ENCODE measurements at places on chromosomes 6 and 20.
A peak's percentile ranks its signal among the peaks of the same experiment; 100 is the strongest.

DNA sequence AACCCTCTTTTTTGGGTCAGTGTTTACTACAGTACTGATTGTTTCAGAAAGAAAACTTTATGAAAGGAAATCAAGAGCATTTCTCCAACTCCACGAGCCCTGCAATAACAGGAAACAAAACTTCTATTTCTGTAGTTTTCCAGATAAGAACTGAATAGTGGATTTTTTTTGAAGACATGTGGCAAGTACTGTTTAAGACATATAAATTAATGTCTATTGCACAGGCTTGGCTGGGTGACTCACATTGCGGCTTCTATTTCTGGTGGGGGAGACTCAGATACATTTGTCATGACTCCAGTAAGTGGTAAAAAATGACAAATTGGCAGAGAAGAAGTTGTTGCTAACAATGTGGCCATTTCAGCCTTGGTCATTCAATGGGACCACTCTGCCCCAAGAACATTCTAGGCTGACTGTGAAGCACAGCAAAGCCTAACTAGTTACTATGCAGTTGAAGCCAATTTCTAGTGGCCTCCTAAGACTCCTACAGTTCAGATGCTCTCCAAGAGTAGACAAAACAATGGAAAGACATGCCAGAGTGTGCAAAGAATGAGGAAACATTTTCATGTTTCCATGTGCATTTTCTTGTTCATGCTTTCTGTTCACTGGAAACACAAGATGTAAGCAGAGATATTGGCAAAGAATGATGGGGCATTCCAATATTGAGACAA lies 200.9 kb downstream of the EDN1 start:
- no peak for DNase-seq

DNA sequence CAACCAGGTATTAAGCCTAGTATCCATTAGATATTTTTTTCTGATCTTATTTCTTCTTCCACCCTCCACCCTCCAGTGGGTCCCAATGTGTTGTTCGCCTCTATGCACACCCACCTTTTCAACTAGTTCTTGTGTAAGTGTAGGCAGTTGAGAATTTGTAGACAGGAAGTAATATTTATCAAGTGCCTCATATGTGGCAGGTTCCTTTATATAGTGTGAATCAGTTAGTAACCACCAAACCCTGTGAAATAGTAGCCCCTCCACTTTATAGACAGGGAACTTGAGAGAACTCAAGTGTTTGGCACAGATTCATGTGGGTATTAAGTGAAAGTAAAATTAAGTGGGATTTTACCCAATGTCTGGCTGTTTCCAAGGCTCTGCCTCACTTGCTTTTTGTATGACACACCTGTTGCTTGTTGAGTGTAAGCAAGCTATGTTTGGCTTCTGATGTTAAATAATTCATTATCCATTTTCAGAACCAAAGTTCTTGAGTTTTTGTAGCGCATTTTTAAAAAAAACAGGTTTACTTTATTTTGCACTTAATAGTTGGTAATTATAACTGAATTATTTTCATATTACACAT lies 24.8 kb downstream of the AFDN start:
- DNase-seq, result no peak

GRCh38 chr6:19848465-19849029 lies 11.4 kb downstream of the ID4 start:
- DNase-seq, result no peak

GRCh38 chr6:52377538-52378221 lies 15.7 kb downstream of the PAQR8 start:
- DNase-seq, result no peak

- DNase-seq, result no peak
Measured at GRCh38 chr6:145761584-145761983, 26.3 kb upstream of the EPM2A start.

DNA sequence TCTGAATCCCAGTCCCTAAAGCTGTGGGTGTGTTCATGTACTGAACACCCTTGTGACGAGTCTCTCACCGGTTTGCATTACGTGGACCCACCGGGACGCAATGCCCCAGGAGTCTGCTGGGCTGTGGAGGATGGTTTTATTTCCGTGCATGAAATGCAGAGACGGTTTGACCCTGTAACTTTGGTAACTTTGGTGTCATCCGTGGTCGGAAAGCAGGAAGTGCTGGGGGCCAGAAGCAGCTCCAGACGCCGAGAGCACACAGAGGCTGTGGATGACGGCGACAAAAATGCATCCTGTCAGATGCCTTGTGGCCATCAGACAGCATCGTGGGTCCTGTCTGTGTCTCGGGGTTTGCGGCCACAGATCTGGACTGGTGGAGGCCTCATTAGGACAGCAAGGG lies 7.2 kb downstream of the BHLHE23 start:
- peak; percentile 36 for DNase-seq

DNA sequence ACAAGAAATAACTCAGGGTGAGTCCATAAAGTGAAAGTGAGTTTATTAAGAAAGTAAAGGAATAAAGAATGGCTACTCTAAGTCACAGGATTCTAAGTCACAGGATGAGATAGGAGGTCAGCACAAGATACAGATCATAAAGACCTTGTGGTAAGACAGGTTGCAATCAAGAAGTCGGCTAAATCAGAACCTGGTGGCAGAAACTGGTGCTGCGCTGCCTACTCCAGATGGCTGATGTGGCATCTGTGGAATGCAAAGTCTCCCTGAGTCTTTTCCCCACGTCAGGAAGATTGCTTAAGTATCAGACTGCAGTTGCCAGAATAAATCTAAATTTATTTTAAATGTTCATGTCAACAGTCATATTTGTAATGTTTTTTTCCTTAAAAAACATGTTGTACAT lies 10.7 kb upstream of the KCNK15 start:
- no peak for DNase-seq

DNA sequence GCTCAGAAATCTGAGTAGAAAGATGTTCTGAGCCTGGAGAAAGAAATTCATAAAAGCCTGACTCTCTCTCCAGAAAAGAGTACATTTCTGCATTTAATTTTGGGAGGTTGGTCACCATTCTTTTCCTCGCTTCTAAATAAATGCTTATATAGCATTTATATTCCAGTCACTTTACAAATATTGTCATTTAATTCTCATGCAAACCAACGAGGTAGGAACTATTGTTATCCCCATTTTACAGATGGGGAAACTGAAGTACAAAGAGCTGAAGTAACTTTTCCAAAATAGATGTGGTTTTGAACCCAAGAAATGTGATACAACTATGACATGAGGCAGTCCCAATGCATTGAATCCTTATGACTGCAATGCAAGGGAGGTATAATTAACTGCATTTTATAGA lies 4.5 kb upstream of the TRIB3 start:
- DNase-seq, result no peak

DNA sequence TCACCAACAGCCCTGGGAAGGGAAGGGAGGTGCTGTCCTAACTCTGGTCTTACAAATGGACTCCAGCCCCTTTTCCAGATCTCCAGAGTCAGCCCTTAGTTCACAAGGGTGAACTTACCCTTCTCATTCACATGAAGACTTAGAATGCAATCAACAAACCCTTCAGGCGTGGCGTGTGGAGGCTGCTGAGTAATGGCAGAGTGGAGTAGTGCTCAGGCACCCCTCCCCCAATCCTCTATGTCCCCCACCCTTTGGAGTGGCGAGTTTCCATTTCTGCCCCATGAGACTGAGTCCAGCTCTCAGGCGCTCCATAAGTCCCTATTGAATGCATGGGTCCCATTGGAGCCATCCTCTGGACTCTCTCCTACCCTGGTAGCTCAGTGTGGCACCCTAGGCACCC lies 3.3 kb downstream of the SNAI1 start:
- no peak for DNase-seq

DNA sequence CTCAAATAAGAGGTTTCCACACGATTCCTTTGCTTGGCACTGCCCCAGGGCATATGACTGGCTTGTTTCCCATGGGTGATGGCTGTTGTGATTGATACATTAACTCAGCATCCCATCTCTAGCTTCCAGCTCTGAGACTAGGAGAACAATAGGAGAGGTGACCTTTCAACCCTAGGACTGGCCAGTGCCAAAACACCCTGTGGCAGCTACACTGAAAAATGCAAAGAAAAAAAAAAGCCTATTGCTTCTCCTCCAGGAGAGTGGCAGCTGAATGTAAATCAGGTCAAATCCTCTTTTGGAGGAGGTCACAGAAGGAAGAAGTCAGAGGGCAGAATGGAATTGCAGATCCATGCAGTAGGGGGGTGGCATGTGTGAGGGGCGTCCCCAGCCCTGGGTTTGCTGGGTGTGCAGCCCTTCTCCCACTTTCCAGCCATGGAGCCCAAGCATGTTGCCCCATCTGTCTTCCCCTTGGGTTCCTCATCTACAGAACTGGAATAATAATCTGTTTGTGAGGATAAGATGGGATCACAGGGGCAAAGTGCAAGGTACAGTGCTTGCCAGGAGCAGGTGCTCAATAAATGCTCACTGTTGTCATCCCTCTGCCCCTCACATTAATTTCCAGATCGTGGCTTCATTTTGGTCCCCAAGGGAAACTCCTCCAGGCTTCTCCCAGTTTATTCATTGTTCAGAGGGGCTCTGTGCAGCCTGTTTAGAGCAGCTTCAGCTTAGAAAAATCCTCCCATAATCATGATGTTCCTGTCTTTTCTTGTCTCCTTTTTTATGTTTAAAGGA lies 245.0 kb upstream of the RIN2 start:
- DNase-seq, result no peak

GRCh38 chr20:3739054-3739925 lies 6.8 kb downstream of the HSPA12B start:
- no peak for DNase-seq

DNA sequence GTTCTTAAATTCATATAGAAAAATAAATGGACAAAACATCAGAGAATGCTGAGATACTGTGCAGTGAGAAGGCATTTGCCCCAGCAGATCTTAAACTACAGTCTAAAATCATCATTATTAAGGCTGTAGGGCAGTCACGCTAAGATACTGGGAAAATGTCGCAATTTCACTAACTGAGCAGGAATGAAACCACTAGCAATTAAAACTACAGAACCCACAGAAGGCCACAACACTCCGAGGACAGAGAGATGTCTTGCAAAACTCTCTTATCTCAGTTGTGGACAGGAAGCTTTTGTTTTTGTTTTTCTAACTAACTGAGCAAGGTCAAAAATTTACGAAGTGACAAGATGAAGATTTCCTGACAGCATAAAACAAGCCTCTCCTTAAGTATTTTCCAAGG lies 18.2 kb downstream of the GNAS-AS1 start:
- peak; percentile 35 for DNase-seq

GRCh38 chr20:12715991-12716680 lies 292.6 kb upstream of the SPTLC3 start:
- DNase-seq, result no peak

DNA sequence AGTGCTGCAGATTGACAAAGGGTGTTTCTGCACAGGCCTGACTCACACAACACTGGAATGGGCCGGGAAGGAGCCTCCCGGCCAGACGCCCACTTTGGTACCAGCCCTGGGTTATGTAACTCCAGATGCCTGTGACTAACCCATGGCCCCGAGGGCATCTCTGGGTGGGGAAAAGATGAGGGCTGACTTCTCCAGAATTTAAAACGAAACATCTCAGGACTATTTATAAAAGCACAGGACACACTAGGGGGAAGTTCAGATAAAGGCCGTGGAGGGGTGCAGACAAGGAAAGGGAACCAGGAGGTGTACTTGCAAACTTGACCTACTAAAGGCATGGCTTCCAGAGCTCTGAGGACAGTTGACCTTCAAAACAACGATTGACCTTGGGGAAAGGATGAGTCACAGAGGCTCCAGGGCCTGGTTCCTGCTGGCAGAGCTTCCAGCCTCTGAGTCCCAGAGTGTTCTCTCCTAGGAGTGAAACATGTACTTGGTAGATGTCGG lies 196.9 kb downstream of the NFATC2 start:
- peak; percentile 40 for DNase-seq

GRCh38 chr20:25198663-25199383 lies 3.3 kb downstream of the ENTPD6 start:
- no peak for DNase-seq

DNA sequence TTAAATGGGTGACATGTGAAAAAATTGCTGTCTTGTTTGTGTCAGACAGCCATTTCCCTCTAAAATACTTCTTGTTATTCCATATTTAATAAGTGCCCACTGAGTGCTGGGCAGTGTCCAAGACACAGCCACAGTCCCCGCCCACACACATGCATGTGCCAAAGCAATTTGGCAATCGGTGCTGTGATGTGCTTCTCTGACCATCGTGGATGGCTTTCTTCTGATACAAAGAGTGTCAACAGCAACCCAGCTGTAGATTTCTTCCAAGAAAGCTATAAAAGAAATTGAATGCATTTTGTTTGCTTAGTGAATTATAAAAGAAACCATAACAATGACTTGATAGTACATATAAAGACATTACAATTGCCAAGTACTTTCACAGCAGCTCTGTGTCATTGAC lies 140.5 kb upstream of the ATXN1 start:
- DNase-seq, result no peak

DNA sequence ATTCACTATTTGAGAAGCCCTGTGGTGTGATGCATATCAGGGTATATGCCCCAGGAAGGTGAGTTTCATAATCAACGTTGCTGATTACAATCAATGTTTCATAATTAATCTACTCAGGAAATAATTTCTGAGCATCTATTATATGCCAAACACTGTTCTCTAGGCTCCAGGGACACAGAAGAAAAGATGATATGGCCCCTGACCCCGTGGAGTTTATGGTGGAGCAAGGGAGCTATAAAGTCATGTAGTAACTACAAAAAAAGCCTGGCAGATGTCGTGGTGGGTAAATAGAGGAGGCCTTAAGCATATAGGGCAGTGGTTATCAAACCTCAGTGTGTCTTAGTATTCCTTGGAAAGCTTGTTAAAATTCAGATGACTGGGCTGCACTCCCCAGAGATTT lies 40.1 kb upstream of the BCAS1 start:
- DNase-seq, result no peak

GRCh38 chr20:5432030-5432429 lies 115.3 kb upstream of the PROKR2 start:
- DNase-seq, result no peak

GRCh38 chr20:17511401-17511800 lies 19.8 kb downstream of the BFSP1 start:
- DNase-seq, result no peak

- DNase-seq, result no peak
Measured at GRCh38 chr6:117138920-117139319, 126.4 kb upstream of the VGLL2 start.

DNA sequence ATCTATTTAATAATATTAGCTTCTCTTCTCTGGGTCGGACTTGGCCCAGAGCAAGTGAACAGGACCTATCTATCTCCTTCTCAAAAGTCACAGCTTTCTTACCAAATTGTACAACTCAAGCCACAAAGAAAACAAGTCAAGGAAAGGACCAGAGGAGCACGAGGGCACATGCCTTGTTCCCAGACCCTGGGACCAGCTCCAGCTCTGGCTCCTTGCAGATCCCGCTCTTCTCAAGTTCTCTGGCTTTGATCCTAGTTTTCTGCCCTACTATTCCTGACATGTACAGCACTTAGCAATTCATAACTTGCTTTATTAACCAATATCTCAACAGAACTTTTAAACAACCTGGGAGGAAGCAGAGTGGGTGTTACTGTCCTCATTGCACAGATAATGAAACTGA lies 185.9 kb downstream of the ESR1 start:
- no peak for DNase-seq

- DNase-seq, result no peak
Measured at GRCh38 chr6:131163886-131164285, 28.6 kb downstream of the AKAP7 start.

GRCh38 chr6:54366667-54367327 lies 58.6 kb downstream of the TINAG start:
- DNase-seq, result no peak

- DNase-seq, result no peak
Measured at GRCh38 chr6:158697811-158698210, 48.0 kb downstream of the SYTL3 start.

- peak; percentile 35 for DNase-seq
Measured at GRCh38 chr20:8647961-8648441, 420.9 kb upstream of the PLCB4 start.
